ENCODE measurements at places on chromosomes 11 and 22.

GRCh38 chr22:22907551-22908494 lies 20.2 kb downstream of the IGLL5 start:
- DNase-seq, result no peak

DNA sequence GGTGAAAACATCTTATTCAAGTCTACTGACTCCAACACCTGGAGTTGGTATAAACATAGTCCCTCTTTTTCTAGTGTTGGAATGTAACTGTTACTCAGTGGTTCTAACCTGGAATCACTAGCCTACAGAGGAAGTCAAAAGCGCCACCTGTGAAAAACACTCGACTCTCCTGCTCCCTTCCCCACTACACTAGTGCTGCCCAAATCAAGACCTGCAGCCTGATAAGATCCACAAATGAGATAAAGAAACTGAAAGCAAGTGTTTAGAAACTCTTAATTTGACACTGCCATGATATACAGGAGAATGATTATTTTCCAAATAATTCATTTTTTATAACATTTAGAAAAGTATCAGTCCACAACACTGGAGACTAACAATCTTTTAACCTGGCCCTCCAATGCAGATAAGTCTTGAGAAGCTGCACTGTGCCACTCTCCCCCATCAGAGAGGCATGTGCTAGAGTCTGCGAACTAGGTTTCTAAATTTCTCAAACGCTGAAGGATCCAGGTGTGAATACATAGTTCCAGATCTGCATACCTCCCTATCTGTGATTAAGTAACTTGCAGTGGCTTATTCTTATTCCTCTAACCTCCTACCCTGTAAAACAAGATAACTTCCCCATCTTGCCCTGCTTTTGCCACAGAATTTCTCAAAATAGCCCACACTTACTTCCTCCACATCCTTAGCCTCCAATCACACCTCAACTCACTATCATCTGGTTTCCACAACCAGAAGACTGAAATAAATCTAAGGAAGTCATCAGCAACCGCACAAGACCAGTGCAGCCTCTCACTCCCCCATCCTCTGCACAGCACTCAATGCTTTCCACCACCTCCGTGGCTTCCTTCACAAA lies 88.1 kb downstream of the RRAS2 start:
- DNase-seq, result no peak

DNA sequence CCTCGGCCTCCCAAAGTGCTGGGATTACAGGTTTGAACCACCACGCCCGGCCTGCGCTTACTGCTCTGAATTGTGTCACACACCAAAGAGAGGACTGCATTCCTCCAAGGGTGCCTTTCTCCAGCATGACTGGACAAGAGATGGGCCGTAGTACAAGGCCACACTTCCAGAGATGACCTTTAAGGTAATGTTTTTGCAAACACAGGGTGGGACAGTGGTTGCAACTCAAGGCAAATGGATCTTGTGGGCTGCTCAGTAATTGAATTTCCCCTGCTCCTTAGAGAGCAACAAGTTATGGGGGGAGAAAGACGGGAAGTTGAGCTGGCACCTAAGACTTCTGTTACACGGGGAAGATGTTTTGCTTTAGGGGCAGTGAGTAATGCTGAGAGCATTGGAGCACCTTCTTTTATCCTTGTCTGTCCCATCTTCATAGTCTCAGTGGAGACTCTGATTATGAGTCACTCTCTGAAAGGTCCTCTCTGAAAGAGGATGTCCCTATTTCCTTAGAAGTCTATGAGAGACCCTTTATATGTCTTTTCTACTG lies 66.3 kb downstream of the C11orf91 start:
- DNase-seq, result no peak

GRCh38 chr11:31995525-31996094 lies 95.3 kb upstream of the RCN1 start:
- no peak for DNase-seq

GRCh38 chr11:22512457-22512856 lies 113.2 kb downstream of the FANCF start:
- DNase-seq, result no peak
